Forelimb muscle (tissue), 1 donor: ENCODE measurements at places on chromosomes 1 and 21. TPM values are rescaled to one million over a fixed set of nuclear protein-coding genes. Genes with fewer than 3 reads are reported as not detected.

- no peak for DNase-seq
Observed at GRCh38 chr21:26224366-26224765, 53.8 kb upstream of the APP start.

The TAGLN2 gene
- 151 TPM for polyA plus RNA-seq

DNA sequence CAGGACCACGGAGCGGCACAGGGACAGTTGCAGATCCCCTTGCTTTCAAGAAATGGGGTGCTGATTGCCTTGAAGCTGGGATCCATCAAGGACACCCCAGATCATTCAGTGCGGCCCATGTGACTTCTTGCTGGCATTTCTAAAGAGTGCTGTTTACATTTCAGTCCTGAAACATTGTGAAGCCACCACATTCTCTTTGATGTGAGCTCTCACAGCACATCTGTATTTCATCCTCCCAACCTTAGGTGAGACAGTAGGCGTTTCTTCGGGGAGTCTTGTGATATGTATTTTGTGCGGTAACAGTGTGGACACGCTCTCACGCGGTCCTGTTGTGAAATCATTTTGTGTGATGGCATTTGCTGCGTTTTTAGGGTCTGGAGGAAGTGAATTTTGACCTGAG, 57.2 kb downstream of the CACHD1 start:
- no peak for DNase-seq

The TADA1 gene
- polyA plus RNA-seq, result 12.5 TPM

DNA sequence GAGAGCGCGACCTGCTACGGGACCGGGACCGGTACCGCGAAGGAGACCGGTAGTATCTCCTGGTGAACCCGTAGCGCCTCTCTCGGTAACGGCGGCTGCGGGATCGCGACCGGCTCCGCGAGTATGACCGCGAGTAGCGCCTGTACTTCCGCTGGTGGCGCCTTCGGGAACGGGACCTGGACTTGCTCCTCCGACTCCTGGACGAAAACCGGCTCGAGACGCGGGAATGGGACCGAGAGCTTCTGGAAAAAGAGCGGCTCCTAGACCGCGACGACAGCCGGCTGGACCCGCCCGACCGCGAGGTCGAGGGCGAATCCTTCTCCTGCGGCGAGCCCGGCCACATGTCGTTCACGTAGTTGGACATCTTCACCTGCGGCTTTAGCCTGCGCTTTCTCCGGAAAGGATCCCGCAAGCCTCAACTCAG, 642 bp downstream of the RSRP1 start:
- no peak for DNase-seq

DNA sequence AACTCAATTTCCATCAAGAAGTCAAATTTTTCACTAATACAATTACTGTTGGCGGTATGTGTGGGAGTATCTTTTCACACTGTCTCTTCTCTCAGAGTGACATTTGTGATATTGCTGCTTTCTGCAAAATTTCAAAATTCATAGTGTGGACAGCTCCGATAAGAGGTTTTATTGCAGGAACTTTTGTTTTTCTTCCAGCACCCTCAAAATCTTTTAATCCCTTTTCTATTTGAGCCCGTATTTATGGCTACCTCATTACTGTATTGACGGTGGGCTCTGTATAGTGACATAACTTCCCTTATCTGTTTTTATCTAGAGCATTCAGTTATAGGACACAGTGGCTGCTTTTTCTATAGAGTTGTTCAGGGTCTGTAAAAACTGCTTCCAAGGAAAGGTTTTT, 794.4 kb upstream of the TMPRSS15 start:
- no peak for DNase-seq

The PRRX1 gene
- polyA plus RNA-seq, result 167 TPM

GRCh38 chr1:3727042-3727824, 25.0 kb upstream of the CCDC27 start:
- no peak for DNase-seq

DNA sequence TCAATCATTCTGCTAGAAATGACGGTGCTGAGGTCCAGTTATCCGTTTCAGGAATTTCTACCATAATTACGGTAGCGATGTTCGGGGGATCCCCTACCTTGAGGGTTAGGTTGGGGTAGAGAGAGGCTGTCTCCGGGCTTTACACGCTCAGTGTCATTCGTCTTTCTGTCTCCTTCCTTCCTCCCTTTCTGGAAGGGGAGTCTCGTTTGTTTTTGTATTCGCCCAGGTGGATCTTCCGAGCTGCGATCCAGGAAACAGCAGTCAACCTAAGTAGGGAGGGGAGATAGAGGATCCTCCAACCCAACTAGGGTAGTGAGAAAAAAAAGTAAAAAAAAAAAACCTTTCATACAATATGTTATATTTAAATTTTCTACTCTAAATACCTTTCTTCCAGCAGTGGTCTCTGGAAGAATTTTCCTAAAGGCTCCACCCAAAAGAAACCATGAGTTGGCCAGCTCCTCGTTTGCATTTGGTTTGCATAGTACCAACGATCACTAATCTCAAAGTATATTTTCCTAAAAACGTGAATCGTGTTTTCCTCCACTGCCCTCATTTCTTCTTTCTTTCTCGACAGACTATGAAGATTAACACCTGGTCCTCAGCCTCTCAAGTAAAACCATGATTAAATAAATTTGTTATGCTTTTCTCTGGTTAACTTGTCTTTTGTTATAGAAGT, 611 bp upstream of the PIK3C2B start:
- DNase-seq, result no peak

DNA sequence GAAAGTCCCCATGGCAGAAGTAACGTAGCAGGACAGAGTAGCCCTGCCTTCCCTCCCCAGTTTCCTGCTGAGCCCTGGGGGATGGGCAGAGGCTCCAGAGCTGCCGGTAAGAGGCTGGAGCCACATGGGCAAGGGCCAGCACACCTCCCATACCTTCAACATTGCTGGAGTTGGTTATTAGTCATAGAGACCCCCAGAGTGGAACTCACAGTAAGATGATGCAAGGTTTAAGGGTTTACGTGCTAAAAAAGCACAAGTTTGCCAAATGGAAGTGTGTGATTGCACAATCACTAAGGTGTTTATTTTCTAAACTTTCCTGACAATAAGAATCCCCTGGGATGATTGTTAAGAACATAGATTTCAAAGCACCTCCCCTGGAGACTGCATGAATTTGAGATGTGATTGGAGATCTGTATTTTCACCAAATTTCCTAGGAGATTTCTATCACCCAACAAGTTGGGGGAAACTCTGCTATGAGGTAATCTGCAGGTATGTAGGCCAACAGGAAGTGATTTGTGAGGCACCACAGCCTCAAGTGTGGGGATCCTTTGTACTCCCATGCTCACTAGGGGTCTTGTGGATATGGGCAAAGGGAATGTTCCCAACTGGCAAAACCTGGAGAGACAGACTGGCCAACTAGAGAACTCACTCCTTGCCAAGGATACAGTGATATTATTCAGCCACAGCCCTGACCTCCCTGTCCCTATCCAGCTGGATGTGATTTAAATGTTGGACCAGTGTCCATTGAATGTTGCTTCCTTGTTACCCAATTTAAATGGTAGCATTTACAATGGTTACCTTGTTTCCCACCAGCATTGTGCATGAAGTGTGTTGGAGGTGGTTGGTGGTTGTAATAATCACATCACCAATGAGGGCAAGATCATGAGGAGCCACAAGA, 37.1 kb upstream of the CSF1 start:
- no peak for DNase-seq

- DNase-seq, result no peak
Observed at GRCh38 chr1:205811660-205812059, 1.3 kb downstream of the SLC41A1 start.

DNA sequence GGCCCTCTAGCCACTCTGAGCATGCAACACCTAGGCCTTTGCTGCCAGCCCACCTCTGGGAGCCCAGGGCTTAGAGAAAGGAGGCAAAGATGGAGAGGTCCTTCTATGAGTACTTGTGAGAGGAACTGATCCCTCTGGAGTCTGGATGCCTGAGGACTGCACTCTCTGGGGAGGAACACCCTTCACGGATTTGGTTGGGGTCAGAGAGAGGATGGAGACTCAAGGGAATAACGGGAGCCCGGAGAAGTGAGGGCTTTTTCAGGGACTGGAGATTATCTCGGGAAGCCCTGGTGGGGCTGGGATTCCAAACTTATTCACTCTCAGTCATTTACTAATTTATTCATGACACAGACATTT, 413 bp upstream of the C1orf232 start:
- DNase-seq, result no peak

GRCh38 chr21:29245104-29245643, 53.5 kb upstream of the BACH1 start:
- no peak for DNase-seq

The HSD11B1 gene
- not detected for polyA plus RNA-seq

DNA sequence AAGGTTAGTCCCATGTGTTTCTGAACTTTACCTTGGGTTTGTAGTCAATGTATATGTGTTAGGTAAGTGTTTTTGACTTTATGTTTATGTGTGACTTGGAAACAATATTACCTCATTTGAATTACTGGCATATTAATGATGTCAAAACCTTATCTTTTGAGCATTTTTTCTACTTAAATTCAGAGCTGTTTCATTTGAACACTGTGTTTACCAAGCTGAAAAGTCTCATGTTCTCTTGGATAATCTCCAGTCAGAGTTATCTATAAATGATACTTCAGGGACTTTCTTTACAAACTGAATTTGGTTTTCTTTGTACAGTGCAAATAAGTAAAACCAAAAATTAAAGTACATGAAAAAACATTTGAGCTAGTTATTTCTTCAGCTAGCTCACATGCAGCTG, 30.0 kb downstream of the ADAMTS1 start:
- no peak for DNase-seq

DNA sequence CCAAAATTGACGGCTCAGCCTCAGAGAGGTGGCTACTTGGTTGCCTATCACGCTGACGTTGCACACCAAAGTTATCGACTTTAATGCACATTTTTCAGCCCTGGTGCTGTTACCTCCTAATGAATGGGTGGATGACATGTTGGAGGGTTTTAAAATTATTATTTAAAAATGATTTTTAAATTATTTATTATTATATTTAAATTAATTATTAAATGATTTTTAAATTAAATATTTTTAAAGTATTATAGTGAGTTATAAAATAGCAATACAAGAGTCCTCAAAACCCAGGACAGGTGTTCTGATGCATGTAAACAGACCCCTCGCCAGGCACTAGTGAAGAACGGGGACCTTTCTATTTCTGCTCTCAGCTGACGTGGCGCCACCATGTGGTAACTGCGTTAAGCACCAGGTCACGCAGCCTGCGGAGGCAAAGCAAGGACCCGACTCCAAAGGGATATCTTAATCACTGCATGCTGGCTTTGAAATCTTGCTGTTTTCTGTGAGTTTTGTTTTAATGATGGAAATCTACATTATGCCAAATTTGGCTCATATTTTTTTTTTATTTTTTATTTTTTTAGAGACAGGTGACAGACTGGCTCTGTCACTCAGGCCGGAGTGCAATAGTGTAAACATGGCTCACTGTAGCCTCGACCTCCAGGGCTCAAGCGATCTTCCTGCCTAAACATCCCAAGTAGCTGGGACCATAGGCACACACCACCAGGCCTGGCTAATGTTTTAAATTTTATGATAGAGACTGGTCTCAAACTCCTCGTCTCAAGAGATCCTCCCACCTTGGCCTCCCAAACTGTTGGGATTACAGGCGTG, 22.6 kb downstream of the CASP9 start:
- no peak for DNase-seq

- DNase-seq, result no peak
Observed at GRCh38 chr1:12276225-12276624, 46.4 kb downstream of the VPS13D start.

The CELSR2 gene
- polyA plus RNA-seq, result 3.3 TPM

The GPR161 gene
- 10.8 TPM for polyA plus RNA-seq

GRCh38 chr1:189921613-189922012, 556.1 kb downstream of the BRINP3 start:
- no peak for DNase-seq

DNA sequence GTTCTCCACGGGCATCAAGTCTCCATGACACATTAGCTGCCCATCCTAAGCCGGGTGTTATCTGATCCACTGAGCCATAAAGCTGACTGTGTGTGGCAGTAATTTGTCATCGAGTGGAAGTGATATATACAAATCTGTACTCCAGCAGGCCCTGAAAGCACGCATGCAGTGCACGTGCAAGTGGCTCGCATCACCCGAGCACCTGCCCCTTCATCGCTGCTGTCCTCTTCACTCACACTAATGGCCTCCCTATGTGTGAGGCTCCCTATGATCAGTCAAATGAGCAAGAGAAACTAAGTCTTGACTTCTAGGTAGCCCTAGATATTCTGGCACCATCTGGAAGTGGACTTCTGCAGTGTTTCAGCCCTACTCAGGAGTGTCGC, 248.6 kb downstream of the MATN1 start:
- no peak for DNase-seq

The SNX7 gene
- 23.6 TPM for polyA plus RNA-seq

DNA sequence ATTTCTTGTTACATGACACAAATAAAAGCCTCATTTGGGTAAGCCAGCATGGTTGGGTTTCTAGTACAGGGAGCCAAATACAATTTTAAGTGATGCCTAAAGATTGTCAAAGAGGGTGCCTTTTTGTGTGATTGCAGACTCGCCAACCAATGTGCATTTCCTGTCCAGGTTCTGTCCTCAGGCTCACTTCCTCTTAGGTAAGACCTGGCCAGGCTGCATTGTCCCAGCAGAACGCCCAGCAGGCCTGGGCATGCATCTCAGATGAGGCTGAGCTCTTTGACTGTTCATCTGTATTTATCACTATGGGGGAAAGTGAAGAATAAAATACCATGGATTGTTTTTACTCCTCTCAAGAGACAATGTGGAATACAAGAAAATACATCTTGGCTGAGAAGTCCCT, 49.7 kb downstream of the KCNC4 start:
- DNase-seq, result no peak

DNA sequence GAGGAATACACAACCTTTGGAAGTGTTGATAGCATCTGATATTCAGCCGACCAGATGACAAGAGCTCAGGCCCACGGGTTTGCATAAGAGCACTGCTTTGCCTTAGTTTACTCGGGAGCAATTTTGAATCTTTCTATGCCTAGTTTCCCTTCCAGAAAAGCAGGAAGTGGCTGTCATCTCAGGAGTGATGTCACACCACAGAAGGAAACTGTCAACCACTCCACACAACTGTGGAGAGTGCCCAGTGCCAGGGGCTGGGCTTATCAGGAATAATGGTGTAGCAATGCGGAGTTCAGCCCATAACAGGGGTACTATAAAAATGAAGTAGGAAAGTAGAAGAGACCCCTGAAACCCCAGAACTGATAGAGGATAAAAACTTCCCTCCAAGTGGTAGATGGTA, 28.4 kb downstream of the NTPCR start:
- DNase-seq, result no peak

- DNase-seq, result no peak
Observed at GRCh38 chr1:10791105-10791951, 5.1 kb downstream of the CASZ1 start.

DNA sequence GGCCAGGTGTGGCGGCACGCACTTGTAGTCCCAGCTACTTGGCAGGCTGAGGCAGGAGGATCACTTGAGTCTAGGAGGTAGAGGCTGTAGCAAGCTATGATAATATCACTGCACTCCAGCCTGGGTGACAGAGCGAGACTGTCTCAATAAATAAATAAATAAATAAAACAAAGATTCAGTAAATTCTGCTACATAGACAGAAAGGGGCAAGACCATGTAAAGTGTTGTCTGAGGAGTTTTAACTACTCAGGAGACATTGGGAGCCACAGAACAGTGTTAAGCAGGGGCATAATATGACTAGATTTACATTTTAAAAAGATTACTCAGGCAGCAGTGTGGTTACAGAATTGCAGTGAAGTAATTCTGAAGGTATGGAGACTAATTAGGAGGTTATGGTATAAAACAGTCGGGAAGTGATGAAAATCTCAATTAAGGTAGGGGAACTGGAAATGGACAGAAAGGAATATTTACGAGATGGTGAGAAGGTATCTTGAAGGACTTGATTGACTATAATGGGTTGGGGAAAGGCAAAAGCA, 94.7 kb downstream of the ATP1B1 start:
- DNase-seq, result no peak

- no peak for DNase-seq
Observed at GRCh38 chr21:19553919-19554615, 1150.5 kb upstream of the TMPRSS15 start.
